Choroid plexus epithelial cell (primary cell): ENCODE measurements at places on chromosomes 2 and 18.

DNA sequence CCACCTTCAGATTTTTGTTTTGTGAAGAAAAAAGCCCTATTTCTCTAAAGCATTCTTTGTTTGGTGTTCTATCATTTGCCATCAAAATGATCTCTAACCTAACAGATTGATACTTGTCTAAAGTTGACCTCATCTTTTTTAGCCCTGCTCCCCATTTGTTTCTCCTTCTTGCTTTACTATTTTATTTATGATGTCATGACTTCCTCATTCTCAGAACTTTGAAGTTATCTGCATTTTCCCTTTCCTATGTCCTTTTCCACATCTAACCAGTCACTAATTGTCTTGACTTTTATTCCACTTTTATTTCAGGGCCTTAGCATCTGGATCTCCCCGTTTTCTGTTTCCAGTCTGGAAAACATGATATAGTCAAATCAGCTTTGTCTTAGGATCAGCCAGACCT, 8.3 kb downstream of the RAPGEF4 start:
- no peak for DNase-seq

DNA sequence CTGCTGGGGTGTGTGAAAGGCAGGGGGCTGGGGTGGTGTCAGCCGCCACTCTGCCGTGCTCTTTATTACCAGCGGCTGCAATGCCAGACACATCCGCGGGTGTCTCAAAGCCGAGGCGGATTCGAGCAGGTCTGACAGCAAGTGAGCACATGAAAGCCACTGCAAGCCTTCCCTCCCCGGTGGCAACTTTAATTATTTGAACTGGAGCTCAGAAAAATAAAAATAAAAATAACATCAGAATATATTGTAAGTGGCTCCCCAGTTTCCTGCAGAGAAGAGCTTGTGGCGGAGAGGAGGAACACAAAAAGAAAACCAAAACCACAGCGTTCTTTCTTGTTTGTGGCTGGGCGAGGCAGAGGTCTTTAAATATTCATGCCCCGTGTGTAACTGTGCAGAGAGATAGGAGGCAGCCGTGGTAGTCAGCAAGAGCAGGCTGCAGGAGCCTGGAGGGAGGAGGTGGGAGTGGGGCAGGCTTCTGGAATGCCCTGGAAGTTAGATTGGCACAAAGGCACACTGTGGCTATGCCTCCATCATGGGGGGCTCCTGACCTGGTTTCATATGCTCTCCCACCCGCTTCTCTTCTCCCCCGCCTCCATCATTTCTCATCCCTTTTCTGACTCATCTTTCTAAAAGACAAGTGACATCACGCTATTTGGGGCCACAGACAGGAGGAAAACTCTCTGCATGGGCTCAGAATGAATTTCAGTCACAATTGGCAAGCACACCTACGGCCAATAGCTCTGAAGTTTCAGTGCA, 199.8 kb downstream of the CLIP4 start:
- DNase-seq: peak; percentile 59

DNA sequence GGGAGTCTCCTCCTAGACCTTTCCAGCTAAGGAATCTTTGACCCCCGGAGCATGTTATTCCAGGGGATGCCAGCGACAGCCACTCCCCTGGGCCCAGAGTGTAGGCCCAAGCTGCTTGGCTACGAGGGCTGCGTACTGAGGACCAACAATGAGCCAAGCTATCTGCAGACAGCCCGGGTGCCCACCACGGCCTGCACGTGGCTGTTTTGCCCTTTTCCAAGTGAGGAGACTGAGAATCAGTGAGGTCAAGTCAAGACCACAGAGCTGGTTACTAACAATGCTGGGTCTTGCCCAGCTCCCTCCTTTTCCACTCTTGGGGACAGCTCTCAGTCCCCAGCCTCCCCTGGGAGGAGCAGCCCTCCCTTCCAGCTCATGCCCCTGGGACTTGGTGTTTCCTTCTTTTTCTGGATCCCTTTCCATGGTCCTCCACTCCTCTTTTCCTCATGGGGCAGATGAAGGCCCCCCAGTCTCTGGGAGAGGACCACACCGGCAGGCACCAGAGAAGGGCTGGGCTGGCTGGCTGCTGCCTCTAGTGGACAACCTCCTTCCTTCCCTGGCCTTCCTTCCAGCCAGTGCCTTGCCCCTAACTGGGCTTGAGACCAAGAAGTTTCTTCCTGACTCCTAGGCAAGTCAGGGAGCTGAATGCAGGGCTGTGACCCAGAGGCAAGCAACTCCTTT, 550 bp upstream of the MALL start:
- peak; percentile 71 for DNase-seq

DNA sequence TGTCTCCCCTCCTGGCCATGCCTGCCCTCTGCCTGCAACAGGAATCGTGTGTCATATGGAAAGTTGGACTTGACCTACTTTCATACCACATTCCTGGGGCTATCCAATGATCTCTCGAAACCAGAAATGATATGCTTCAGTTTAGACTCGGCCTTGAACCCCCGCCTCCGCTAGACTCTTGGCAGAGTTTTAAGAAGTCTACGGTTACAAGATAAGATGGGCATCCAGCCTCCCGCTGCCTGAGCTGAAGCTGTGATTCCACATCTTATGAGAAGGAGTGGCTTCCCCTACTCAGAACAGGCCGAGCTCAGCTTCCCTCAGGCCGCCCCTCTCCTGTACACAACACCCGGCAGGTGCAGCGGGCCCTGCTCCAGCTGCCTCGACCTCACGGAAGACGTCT, 73.9 kb downstream of the MTCL1 start:
- no peak for DNase-seq

DNA sequence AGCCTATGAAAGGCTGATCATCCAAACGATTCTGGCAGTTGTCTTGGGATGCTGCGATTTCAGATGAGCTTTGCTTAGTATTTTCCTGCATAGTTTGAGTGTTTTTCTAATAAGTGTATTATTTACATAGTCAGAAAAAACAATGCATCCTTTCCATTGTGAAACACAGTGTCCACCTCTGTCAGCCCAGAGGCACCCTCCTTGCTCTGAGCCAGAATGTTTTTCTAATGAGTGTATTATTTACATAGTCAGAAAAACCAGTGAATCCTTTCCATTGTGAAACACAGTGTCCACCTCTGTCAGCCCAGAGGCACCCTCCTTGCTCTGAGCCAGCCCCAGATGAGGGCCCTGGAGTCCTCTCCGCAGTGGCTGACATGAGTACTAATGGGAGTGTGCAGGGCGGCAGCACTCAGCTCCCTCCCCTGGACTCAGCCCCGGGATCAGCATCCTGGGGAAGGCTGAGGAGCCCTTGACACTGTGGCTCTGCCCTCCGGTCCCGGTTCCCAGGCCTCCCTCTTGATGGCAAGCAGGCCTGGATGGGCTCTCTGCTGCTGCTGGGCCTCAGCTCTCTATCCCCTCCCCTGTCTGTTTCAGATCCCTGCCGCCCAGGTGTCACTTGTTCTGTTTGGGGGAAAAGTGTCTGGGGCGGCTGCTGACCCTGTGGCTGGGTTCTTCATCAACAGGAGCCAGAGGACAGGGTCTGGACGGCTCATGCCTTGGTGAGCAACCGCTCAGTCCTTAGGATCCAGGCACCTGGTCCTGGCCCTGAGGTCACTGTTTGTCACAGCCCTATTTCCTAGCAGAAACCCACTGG, 5.9 kb downstream of the MFSD2B start:
- DNase-seq: peak; percentile 81

DNA sequence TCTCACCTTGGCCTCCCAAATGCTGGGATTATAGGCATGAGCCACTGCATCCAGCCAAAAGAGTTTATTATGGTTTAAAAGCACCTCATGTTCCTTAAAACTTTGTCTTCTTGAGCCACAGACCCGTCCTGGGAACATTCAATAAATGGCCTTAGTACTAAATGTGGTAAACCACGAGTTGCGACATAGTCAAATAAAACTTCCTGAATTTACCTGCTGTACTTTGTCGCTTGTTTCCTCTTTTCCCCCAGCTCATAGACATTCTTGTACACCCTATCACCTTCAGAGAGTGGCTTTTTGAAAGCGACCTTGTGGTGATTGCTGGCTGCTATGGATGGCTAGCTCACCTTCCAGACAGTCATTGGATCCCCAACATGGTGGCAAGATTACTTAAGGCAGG, 310.4 kb downstream of the LRRTM1 start:
- no peak for DNase-seq

GRCh38 chr2:173187941-173188788, 112.5 kb downstream of the MAP3K20 start:
- peak; percentile 78 for DNase-seq

DNA sequence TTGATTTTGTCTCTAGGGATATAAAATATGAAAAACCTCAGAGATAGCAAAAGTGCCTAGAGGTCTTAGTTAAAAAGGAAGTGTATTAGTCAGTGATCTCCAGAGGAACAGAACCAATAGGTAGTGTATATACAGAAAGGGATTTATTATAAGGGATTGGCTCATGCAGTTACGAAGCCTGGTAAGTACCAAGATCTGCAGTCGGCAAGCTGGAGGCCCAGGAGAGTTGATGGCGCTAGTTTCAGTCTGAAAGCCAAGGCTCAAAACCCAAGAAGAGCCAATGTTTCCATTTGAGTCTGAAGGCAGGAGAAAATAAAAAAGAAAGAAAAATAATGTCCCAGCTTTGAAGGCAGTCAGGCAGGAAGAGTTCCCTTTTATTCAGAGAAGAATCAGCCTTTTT, 93.3 kb downstream of the COLEC12 start:
- no peak for DNase-seq

DNA sequence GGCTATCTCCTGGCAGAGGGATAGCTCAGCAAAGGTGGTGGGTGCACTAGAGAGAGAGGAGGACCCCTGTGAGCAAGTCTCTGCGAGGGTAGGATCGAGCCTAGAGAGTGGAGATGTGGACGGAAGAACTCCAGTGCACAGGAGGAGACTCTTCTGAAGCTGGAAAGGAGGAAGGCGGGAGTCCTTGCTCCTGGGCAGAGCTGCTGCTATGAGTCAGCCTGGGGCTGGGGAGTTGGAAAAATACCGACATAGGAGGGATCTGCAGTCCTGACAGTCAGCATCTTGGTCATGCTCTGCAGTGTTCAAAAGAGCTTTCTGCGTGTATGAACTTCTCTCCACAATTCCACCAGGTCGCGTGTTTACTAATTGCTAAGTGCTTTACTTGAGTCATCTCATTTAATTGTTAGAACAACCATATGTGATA, 233.8 kb downstream of the LDLRAD4 start:
- DNase-seq: peak; percentile 85
